Mammary microvascular endothelial cell (primary cell): ENCODE measurements at places on chromosomes 16 and 17. TPM values are rescaled to one million over a fixed set of nuclear protein-coding genes. Genes with fewer than 3 reads are reported as not detected.

The GAS2L2 gene
- total RNA-seq: not detected in 2 replicates

The RNF227 gene
- total RNA-seq: 1.1 and 9.3 TPM in 2 replicates

The EIF5A gene
- total RNA-seq: 572 and 718 TPM in 2 replicates

The FOXN1 gene
- total RNA-seq: not detected in 2 replicates

The METRN gene
- total RNA-seq: 32.8 and 48.0 TPM in 2 replicates

The CD300A gene
- total RNA-seq: not detected in 2 replicates

The KRT13 gene
- not detected in 2 replicates for total RNA-seq

The RRAD gene
- 2.3 and 2.4 TPM in 2 replicates for total RNA-seq

The G6PC1 gene
- total RNA-seq: not detected in 2 replicates

The EFNB3 gene
- total RNA-seq: 0.10 and 0.13 TPM in 2 replicates

The CCL5 gene
- total RNA-seq: 4.7 and 5.0 TPM in 2 replicates

The WSCD1 gene
- total RNA-seq: 15.4 and 18.1 TPM in 2 replicates

The TMEM92 gene
- 0.05 and 0.07 TPM in 2 replicates for total RNA-seq

The CLDN6 gene
- 0.15 TPM in 1 of 2 replicates, not detected in the other for total RNA-seq

The SLC25A11 gene
- total RNA-seq: 45.6 and 62.0 TPM in 2 replicates

The C17orf100 gene
- 0.07 and 0.59 TPM in 2 replicates for total RNA-seq

The CDC6 gene
- total RNA-seq: 29.1 and 35.8 TPM in 2 replicates

The CPD gene
- 65.5 and 66.0 TPM in 2 replicates for total RNA-seq

The NDRG4 gene
- total RNA-seq: 29.7 and 30.4 TPM in 2 replicates

The KRTAP9-3 gene
- not detected in 2 replicates for total RNA-seq

The SMIM5 gene
- not detected in 2 replicates for total RNA-seq

The IGSF6 gene
- total RNA-seq: not detected in 2 replicates

The KRT39 gene
- not detected in 2 replicates for total RNA-seq
